Neuronal stem cell (in vitro differentiated cells): ENCODE measurements at places on chromosomes 7 and 10.

- H3K4me3 ChIP-seq: no peak overlapping the region
- H3K4me1 ChIP-seq: no peaks in the 10 kb centered on the region
- DNase-seq: no peak
- no peaks in the 10 kb centered on the region for H3K36me3 ChIP-seq
- H3K27ac ChIP-seq: no peak overlapping the region
These were observed 118.3 kb downstream of the KLF6 start for GRCh38 chr10:3666525-3667302.

DNA sequence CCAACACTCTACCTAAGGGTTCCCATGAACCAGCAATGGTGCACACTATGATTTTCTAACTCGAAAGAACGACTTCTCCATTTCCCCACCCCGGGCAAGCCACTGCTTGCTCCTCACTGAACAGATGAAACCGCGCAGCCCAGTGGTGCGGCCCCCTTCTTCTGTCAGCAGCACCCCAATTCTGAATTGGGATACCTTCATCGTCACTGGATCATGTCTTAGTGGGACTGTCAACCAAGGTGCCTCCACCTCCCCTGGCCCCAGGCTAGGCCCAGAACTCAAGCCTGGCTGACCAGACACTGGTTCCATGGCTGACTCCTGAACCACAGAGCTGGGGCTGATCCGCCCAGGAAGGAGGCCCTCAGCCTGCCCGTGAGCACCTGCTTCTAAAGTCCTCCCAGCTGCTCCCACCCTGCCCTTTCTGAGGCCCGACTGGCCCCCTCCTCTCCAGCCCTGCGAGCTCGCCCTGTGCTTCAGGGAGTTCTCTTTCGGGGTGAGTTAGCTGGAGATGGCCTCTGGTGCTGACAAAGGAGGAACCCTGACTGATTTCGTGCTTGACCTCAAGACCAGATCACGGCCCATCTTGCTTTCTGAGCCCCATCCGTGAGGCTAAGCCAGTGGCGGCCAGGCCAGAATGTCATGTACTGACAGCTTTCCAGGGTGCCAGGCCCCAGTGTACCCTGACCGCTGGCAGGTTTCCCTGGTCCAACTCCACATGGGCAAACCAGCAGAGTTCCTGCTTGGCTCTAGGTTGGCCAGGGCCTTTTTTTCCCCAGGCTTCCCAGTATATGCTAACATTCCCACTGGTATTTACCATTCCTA lies 44.5 kb downstream of the FAM53B start:
- no peaks in the 10 kb centered on the region for H3K27me3 ChIP-seq
- H3K4me3 ChIP-seq: no peak overlapping the region
- H3K4me1 ChIP-seq: peaks cover 8% of the 10 kb centered on the region
- H3K27ac ChIP-seq: no peak overlapping the region
- no peak for DNase-seq

DNA sequence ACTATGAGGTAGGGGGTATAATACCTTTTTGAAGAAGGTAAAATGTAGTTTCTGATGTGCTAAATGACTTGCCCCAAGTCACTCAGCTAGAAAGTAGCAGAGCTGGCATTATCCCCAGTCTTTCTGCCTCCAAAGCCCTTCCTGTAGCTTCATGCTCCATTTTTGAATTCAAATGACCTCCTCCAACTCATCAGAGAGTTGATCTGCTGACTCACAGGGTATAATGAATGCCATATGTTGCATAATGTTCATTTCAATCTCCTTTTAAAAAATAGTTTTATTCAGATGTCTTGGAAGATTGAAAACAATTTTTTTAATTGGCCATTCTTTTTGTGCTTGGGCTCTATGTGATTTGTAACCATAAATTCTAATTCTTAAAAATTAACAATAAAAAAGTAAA lies 272.8 kb upstream of the IMMP2L start:
- no peak for DNase-seq
- no peaks in the 10 kb centered on the region for H3K36me3 ChIP-seq
- H3K27ac ChIP-seq: no peak overlapping the region
- H3K4me3 ChIP-seq: no peak overlapping the region

DNA sequence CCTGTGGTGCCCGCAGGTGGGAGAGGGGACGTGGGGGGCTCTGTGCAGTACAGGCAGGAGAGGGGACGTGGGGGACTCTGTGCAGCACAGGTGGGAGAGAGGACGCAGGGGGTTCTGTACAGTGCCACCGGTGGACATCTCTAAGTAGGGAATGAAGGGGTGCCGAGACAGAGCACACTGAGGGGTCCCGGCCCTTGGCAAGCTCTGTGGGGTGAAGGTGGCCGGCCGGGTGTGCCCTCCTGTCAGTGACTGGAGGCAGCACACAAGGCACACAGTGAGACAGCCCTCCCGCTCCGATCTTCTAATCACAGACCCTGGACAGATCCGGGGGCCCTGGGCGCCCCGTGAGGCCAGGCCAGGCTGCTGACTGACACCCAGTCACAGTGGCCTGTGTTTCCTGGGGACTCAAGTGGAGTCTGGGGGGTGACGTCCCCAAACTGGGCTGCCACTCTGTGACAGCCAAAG lies 11.2 kb downstream of the GPR146 start:
- H3K36me3 ChIP-seq: peaks cover 7% of the 10 kb centered on the region
- H3K4me3 ChIP-seq: no peak overlapping the region
- no peak for DNase-seq
- H3K27ac ChIP-seq: no peak overlapping the region

DNA sequence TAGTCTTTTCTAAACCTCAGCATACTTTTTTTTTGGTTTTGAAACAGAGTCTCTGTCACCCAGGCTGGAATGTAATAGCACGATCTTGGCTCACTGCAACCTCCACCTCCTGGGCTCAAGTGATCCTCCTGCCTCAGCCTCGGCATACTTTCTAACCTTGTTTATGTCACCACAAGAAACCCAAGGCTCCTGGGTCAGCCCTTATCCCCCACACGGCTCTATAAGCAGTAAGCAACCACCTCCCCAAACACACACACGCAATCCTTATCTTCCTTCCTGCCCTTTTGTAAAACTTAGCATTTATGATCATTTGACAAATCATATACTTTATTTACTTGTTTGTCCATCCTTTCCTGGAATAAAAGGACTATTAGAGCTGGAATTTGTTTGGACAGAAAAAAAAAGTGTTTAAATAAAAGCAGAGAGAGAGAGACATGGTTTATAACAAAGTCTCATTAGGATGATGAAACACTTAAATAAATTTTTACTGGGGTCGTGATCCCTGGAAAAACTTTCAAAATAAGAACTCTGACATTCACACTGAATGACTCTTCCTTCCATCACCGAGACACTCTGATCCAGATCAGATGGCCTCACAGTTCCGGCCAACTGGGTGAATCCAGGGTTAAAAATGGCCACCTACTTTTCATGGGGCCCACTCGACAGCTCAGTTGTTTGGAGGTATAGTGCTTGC lies 72.7 kb upstream of the PIK3CG start:
- H3K4me3 ChIP-seq: no peak overlapping the region
- DNase-seq: no peak
- H3K27ac ChIP-seq: no peak overlapping the region
- H3K36me3 ChIP-seq: no peaks in the 10 kb centered on the region

GRCh38 chr7:50145226-50145625 lies 52.2 kb upstream of the ZPBP start:
- H3K27me3 ChIP-seq: no peaks in the 10 kb centered on the region
- H3K36me3 ChIP-seq: no peaks in the 10 kb centered on the region
- H3K4me1 ChIP-seq: peaks cover 2% of the 10 kb centered on the region
- no peak for DNase-seq
- no peak overlapping the region for H3K4me3 ChIP-seq

DNA sequence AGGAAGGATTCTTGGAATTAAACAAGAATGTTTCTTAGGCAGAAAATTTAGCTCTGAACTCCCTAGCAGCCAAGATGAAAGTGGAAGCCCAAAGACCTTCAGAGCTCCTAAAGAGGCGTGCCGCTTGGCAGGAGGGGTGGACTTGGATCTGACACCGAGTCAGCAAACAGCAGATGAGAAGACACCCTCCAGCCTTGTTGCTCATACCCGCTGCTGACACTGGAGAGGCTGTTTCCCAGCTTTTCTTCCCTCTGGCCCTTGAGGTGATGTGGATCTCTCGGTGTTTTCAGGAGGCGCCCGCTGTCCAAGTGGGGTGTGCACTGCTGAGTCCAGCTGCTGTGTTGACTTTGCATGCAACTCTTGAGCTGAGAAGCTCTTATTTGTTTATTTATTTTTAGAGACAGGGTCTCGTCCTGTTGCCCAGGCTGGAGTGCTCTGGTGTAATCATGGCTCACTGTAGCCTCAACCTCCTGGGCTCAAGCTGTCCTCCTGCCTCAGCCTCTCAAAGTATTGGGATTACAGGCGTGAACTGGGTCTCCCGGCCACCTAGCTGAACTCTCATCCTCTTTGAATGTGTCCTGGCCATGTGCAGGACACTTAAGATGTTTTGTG lies 21.5 kb downstream of the SLC18A2 start:
- peaks cover 13% of the 10 kb centered on the region for H3K27me3 ChIP-seq
- no peaks in the 10 kb centered on the region for H3K36me3 ChIP-seq
- H3K4me3 ChIP-seq: no peak overlapping the region
- DNase-seq: no peak
- peaks cover 4% of the 10 kb centered on the region for H3K4me1 ChIP-seq

DNA sequence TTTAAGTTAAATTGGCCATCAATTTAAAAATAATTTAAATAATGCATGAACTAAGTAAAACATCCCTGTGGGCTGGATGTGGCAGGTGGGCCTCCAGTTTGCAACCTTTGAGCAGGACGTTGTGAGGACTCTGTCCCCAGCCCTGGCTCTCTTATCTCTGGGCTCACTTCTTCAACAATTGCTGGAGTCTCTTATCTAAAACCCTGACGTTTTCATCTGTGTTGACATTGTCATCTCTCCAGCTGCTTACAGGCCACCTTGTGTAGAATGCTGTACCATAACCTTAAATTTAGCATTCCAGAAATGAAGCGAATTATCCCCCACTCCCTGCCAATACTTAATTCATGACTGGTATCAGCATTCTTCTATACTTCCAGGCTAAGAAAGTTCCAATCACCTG lies 3.2 kb upstream of the KIF5B start:
- no peak for DNase-seq
- no peaks in the 10 kb centered on the region for H3K36me3 ChIP-seq
- peaks cover 5% of the 10 kb centered on the region for H3K4me1 ChIP-seq
- H3K27ac ChIP-seq: no peak overlapping the region
- H3K27me3 ChIP-seq: no peaks in the 10 kb centered on the region

DNA sequence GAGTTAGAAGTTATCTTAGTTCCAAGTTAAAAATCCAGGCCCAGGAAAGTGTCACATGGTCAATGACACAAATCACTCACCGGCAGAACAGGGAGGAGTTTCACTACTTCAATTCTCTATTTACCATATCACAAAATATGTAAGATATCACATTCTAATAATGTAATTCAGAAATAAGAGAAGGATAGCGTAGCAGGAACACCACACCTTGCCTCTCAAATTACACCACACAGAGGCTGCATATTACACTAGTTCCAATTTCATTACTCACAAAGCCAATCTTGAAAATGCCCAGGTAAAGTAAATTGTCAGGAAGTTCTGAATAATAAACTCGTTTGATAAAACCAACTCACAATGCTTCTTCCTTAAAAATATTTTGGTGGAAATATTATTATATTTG lies 169.2 kb downstream of the CTTNBP2 start:
- no peak overlapping the region for H3K27ac ChIP-seq
- H3K4me1 ChIP-seq: no peaks in the 10 kb centered on the region
- no peak overlapping the region for H3K4me3 ChIP-seq
- no peak for DNase-seq
- H3K36me3 ChIP-seq: no peaks in the 10 kb centered on the region
- H3K27me3 ChIP-seq: no peaks in the 10 kb centered on the region

DNA sequence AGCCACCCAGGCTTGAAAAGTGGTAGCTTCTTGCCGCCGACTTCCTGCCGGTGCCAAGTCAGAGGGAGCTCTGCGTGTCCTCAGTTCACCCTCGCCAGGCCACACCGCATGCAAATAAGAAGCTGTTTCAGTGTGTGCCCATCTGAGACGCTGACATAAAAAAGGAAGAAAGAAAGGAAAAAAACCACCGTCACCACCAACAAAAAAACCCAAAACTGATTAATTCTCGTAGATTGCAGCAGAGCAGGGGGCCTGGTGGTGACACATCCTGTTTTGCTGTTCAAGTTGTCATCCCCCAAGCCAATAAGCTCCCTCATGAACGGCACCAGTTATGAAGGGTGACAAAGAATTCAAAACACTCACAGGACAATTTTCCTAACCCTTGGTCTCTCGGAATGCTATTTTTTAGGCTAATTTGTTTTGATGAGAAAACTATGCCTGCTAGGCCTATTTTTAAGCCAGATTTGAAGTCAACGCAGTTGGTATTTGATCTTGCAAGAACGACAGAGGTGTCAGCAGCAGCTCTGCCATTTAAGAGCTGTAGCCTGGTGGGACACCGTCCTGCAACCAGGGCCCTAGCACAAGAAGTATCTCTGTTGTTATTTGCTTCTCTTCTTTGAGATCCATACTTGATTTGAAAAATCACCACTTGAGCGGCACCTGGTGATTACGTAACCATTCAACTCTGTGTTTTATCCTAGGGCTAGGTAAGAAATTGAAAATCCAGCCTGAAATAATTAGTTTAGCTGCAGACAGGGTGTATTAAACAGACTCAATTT lies 145.6 kb downstream of the PFKFB3 start:
- no peak overlapping the region for H3K27ac ChIP-seq
- no peaks in the 10 kb centered on the region for H3K27me3 ChIP-seq
- H3K36me3 ChIP-seq: no peaks in the 10 kb centered on the region
- peaks cover 2% of the 10 kb centered on the region for H3K4me1 ChIP-seq
- no peak overlapping the region for H3K4me3 ChIP-seq
- no peak for DNase-seq

DNA sequence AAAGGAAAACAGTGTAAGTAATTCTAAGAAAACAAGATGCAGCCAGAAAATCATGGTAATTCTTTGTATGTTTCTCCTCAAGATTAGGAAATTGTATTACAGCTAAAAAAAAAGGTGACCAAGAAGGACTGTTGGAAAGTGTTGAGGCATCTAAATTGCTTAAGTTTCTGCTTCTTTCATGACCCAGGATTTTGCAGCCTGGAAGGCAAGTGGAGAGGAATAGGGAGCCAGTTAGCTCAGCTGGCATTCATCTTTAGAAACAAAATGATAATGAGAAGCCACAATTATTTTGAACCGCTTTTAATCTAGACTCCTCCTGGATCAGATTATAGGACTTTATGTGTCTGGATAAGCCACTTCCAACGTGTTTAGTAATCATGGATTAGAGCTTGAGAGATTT lies 56.8 kb upstream of the TMEM229A start:
- H3K36me3 ChIP-seq: no peaks in the 10 kb centered on the region
- no peaks in the 10 kb centered on the region for H3K4me1 ChIP-seq
- H3K27me3 ChIP-seq: no peaks in the 10 kb centered on the region
- no peak for DNase-seq

DNA sequence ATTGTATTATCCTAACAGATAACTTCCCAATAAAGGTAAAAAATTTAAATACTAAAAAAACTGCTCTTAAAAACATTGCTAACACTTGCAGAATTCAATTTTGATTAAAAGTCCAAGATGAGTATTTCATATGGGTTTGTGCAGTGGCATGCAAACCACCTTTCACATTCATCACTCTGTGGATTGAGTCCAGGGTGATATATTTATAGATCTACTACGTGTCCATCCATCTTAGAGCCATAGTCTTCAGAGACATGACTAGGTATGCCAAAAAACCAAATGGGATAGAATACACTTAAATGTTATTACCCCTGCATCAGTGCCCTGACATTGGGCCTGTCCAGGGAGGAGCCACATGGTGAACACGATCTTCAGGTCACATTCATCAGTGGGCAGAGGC lies 96.0 kb downstream of the DOCK4 start:
- H3K27me3 ChIP-seq: no peaks in the 10 kb centered on the region
- H3K36me3 ChIP-seq: no peaks in the 10 kb centered on the region
- no peak overlapping the region for H3K4me3 ChIP-seq
- DNase-seq: no peak
- peaks cover 6% of the 10 kb centered on the region for H3K4me1 ChIP-seq

- peaks cover 17% of the 10 kb centered on the region for H3K4me1 ChIP-seq
- DNase-seq: no peak
- no peak overlapping the region for H3K4me3 ChIP-seq
- no peaks in the 10 kb centered on the region for H3K36me3 ChIP-seq
- no peaks in the 10 kb centered on the region for H3K27me3 ChIP-seq
These were observed 225.9 kb downstream of the TRIL start for GRCh38 chr7:28732071-28732869.
